Vein endothelial cell (primary cell): ENCODE measurements at places on chromosomes 11 and 22. TPM values are rescaled to one million over a fixed set of nuclear protein-coding genes. Genes with fewer than 3 reads are reported as not detected.

VPS37C gene
- total RNA-seq = 18.1 and 20.9 TPM in 2 replicates

SLC22A9 gene
- total RNA-seq = not detected in 2 replicates

TESMIN gene
- 1.1 and 7.5 TPM in 2 replicates for total RNA-seq

NEFH gene
- 0.86 and 0.98 TPM in 2 replicates for total RNA-seq

SLC22A12 gene
- total RNA-seq = not detected in 2 replicates

MUS81 gene
- total RNA-seq = 53.7 and 62.4 TPM in 2 replicates

LMNTD2 gene
- total RNA-seq = 1.9 and 2.6 TPM in 2 replicates

FGF19 gene
- not detected in 2 replicates for total RNA-seq

OR52I2 gene
- not detected in 2 replicates for total RNA-seq

GSTT2B gene
- 4.2 and 8.8 TPM in 2 replicates for total RNA-seq

C11orf97 gene
- not detected in 2 replicates for total RNA-seq

C11orf68 gene
- total RNA-seq = 24.7 and 28.1 TPM in 2 replicates

DRD2 gene
- total RNA-seq = not detected in 2 replicates

NUP50 gene
- total RNA-seq = 54.5 and 86.7 TPM in 2 replicates

APOA1 gene
- total RNA-seq = not detected in 2 replicates

KCNA4 gene
- total RNA-seq = not detected in 2 replicates
